ENCODE measurements at places on chromosomes 16 and 17. TPM values are rescaled to one million over a fixed set of nuclear protein-coding genes. Genes with fewer than 3 reads are reported as not detected.

GRCh38 chr16:79543219-79543618, 57.3 kb downstream of the MAF start:
- no peak for DNase-seq
- no peaks in the 10 kb centered on the region for H3K4me1 ChIP-seq
- H3K27ac ChIP-seq = no peak overlapping the region
- no peak overlapping the region for H3K4me3 ChIP-seq
- peaks cover 40% of the 10 kb centered on the region for H3K27me3 ChIP-seq

GRCh38 chr17:74211141-74211911, 2.0 kb upstream of the TTYH2 start:
- H3K4me1 ChIP-seq = peaks cover 26% of the 10 kb centered on the region
- no peaks in the 10 kb centered on the region for H3K27me3 ChIP-seq
- no peak overlapping the region for H3K27ac ChIP-seq
- DNase-seq = peak; percentile 27

DNA sequence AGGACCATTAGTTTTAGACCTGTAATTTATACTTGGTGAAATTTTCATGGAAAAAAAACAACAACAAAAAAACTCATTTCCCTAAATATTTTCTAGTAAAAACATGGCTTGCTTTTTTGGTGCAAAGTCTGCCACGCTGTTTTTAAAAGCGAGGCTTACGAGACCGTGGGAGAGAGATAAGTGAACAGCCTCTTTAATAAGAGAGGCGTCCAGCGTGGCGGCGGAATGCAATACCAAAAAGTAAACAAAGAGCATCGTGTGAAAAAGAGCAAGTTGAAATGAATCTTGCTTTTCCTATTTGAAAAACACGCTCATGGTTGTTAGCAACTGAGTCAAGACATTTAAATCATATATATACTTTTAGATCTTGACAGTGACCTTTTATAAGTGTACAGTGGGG, 10.5 kb upstream of the MSI2 start:
- H3K27ac ChIP-seq = no peak overlapping the region
- H3K4me3 ChIP-seq = no peak overlapping the region
- no peak for DNase-seq
- H3K4me1 ChIP-seq = peaks cover 4% of the 10 kb centered on the region
- H3K27me3 ChIP-seq = no peaks in the 10 kb centered on the region
- H3K36me3 ChIP-seq = no peaks in the 10 kb centered on the region

DNA sequence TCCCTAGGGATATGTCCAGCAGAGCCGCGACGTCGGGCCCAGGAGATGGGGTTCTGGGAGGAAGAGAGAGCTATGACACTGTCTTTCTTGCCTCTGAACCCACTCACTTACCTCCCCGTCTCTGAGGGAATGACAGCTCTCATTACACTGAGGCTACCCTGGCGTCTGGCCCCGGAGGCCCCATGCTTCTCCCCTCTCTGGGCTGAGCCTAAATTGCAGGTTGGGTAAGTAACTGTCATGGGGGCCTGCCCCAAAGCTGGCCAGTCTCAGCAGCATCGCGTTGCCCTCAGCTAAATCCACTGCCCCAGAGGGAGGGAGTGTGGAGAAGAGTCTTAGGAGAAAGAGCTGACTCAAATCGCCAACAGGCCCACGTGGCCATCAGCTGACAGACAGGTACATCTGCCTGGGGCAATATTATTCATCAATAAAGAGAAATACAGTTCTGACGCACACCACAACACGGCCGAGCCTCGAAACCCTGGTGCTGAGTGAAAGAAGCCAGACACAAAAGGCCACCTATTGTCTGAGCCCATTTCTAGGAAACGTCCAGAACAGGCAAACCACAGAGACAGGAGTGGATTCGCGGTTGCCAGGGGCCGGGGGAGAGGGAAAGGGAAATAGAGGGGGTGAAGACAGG, 156.4 kb downstream of the C16orf95 start:
- H3K27me3 ChIP-seq = peaks cover 11% of the 10 kb centered on the region
- H3K27ac ChIP-seq = peak overlapping the region; percentile 61
- peaks cover 23% of the 10 kb centered on the region for H3K4me1 ChIP-seq
- peak; percentile 72 for DNase-seq

DNA sequence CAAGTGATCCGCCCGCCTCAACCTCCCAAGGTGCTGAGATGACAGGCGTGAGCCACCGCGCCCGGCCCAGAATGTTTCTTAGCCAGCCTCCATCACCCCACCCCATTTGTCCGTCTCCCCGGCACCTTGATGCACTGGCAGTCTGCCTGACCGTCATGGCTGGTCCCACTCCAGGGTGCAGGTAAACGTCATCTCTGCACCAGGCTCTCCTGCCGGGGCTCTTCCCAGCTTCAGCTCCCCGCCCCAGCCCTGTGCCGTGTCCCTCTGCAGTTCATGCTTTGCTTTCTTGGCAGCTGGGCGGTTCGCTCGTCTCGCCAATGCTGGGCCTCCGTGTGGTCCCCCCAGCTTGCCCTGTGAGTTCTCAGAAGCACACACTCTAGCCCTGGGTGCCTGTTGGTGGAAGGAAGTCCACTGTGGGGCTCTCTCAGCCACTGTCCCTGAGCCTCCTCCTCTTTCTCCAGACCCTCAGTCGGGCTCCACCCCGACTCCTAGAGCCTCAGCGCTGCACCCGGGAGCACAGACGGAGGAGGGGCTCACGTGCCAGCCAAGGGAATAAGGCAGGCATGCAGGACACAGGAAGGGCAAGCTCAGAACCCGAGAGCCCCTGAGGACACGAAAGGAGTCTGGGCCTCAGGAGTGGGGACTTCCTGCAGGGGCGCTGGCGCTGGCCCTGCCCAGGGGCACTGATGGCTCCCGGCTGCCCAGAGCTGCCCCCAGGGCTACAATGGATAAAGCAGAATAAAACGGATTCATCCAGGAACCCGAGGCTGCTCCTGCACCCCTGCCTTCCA, 12.0 kb downstream of the HS3ST6 start:
- no peaks in the 10 kb centered on the region for H3K4me1 ChIP-seq
- H3K36me3 ChIP-seq = peaks cover 7% of the 10 kb centered on the region
- H3K27ac ChIP-seq = no peak overlapping the region
- H3K27me3 ChIP-seq = peaks cover 11% of the 10 kb centered on the region

Gene WFDC1
- total RNA-seq = not detected

Gene CA7
- total RNA-seq = not detected

All from MCF 10A (cell line).